ENCODE measurements at places on chromosomes 7 and 10.

GRCh38 chr10:14360961-14361360 is 30.2 kb upstream of the FRMD4A start:
- DNase-seq: no peak

DNA sequence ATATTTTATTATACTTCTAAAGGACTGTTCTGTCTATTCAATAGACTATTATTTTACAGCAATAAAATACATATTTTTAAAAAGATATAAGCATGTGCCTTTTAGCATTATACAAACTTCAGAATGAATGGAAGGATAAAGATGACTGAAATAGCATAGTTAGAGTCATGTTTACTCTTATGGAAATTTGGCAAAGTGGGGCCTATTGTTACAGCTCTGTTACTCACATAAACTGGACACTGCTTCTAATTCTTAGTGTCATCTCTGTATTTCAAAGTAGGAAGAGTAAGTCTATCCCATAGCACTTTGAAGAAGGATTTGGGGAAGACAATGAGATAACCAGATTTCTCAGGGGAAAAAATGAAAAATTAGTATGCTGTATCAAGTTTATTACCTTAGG is 168.2 kb downstream of the SKAP2 start:
- DNase-seq: no peak

GRCh38 chr7:104950006-104950405 is 64.0 kb upstream of the KMT2E start:
- DNase-seq: no peak

DNA sequence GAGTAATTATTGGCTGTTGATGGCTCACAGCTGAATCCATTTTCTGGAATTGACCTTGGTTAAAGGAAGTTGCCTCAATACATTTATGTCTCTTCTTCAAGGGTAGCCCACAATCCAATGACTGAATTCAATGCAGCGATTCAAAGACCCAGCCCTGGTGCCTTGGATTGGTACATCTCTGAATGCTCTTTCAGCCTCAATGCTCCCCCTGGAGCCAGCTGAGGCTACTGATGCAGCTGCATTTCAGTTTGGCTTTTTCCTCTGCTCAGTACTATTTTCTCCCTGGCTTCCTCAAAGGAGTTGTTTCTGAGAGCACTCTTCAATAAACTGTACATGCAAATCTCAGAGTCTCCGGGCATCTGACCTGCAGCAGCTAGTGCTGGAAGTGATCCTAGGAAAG is 633 bp upstream of the EBLN1 start:
- DNase-seq: no peak

DNA sequence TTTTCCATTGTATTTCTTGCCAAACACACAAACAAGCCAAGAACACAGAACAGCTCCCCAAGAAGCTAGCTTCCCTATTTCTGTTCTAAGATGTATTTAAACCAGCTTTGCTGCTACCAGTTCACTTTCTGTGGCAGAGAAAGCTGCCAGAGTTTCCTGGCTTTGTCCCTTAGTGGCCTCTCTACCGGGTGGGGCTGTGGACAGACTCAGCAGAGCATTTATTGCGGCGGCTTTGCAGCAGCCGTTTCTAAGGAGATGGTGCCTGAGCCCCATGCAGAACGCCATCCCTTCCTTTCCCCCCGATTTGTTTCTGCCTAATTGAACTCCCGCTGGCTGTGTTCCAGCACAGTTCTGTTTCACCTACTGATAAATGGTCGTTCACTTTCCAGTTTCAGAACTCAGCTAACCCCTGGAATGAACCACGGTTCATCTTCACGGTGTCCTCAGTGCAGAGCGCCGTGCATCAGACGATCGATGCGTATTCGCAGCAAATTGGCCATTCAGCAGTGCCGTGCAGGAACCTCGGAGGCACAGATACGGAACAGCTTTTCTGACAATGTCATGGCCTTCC is 33.8 kb upstream of the SFMBT2 start:
- DNase-seq: no peak

DNA sequence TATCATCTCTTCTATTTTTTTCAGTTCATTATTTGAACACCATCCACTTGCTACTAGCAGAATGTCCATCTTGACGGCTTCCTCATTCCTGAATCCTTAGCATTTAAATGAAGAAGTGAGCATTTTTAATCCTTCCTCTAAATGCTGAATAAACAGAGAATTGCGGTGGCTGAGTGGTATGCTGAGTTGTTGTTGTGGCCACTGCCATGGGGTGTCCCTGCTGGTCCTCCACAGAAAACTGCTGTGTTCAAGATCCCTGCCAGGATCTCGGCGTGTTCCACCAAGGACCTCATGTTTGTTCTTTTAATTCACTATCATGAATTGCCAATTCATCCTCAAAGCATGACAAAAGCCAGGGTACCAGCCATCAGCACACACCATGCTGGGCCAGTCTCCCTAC is 48.9 kb upstream of the HABP2 start:
- DNase-seq: no peak

- no peak for DNase-seq
Observed at GRCh38 chr7:157532068-157532467, 195.3 kb downstream of the DNAJB6 start.

GRCh38 chr10:19421674-19422073 is 373.1 kb downstream of the MALRD1 start:
- DNase-seq: no peak
